ENCODE measurements at places on chromosomes 11 and 22.

DNA sequence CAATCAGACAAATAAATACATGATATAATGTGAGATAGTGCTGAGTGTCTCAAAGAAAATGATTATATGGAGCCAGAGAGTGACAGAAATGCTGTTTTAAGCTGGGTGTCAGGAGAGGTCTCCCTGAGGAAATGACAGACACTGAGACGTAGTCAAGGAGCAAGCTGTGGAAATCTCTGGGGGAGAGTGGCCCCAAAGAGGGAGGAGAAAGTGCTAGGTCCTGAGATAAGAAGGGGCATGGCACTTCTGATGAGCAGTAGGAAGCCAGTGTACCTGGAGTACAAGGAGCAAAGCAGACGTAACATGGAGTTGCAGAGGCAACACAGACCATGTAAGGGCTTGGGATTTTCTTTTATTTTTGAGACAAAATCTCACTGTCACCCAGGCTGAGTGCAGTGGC lies 38.8 kb downstream of the ZNF202 start:
- no peak for DNase-seq

GRCh38 chr22:45997077-45997776 lies 20.3 kb upstream of the WNT7B start:
- no peak for DNase-seq

DNA sequence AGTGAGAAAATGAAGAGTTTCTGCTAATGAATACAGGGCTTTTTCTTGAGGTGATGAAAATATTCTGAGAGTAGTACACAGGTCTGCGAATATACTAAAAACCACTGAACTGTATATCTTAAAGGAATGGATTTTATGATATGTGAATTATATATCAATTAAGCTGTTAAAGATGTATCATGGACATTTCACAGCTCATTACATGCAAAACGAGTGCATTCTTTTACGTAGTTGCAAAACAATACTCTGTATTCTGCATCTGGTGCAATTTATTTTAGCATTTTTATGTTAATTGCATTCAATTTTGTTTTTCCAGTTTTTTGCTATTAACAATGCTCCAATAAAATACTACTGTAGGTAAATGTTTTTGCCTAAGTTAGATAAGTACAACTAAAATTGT lies 411.6 kb downstream of the DYNC2H1 start:
- no peak for DNase-seq

DNA sequence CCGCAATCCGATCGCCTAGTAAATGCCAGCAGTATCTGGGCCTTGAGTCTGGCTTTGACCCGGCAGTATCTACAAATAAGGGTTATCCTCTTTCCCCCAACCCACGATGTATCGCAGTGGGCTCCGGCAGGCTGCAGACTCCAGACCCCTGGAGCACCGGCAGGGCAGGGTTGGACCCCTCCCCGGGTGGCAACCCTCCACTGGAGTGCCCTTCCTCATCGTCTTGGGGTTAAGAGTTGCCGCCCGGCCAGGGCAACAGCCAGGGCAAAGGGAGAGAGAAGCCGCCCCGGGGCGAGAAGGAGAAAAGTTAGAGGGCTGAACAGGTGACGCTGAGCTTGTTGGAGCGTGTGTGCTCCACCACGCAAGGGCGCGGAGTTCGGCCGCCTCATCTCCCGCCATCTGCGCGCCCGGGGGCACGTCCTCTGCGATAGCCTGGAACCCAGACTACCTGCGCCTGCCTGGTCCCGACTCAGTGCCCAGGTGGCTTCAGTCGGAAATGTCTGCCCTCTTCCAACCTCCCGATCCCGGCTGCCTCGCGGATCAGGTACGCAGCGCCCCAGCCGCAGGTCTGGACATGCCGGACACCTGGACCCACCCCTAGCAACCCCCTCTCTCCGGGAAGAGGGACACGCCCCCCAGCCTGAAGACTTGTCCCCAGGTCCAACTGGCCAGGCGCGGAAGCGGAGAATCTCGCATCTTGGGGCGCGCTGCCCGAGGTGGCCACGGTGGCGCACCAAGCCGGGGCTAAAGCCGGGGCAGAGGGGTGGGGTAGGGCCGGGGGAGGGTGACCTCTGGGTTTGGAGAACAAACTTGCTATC lies 1.2 kb downstream of the DSCAML1 start:
- DNase-seq: no peak

- DNase-seq: no peak
Measured at GRCh38 chr11:88303037-88303436, 34.5 kb downstream of the CTSC start.

- no peak for DNase-seq
Measured at GRCh38 chr11:61948505-61948904, 1.6 kb upstream of the BEST1 start.

GRCh38 chr22:28743852-28744251 lies 2.0 kb downstream of the HSCB start:
- DNase-seq: no peak

GRCh38 chr22:47107431-47107830 lies 345.0 kb downstream of the TBC1D22A start:
- DNase-seq: no peak

DNA sequence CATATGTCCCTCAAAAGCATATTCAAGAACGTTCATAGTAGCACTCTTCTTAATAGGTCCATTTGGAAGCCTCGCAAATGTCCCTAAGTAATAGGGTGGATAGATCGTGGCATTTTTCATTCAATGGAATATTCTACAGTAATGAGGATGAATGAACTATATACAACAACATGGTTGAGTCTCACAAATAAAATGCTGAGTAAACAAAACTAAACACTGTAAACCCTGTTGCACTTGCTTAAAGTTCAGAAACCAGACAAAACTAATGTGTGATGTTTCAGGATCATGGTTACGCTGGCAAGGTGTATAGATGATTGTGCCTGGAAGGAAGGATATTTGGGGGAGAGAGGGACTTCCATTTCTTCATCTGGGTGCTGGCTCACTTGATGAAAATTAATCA lies 90.4 kb upstream of the RASSF10 start:
- no peak for DNase-seq

DNA sequence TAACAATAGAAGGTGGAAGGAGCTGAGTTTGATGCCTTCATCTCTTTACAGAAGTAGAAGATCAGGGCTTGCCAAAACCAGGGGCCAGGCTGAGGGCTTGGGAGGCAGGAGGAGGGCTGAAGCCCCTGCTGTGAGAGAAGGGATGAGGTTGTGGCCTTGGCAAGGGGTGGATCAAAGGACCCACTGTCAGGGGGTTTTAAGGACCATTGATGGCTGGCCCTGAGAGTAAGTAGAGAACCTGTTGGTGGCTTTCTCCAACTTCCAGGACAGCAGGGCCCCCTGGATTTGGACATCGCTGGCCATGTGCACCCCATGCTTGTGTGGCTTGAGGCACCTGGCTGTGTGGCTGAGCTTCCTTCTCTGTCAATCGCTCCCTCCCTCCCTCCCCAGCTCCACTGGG lies 927.7 kb downstream of the TBC1D22A start:
- DNase-seq: no peak

- no peak for DNase-seq
Measured at GRCh38 chr22:41915035-41915785, at the start of gene SHISA8. Gene SHISA8 (minus strand): TSS chr22:41915074. CDS start chr22:41914667, 407 bp downstream.

GRCh38 chr11:1557904-1558774 lies 13.9 kb downstream of the DUSP8 start:
- DNase-seq: no peak

- DNase-seq: no peak
Measured at GRCh38 chr11:11279956-11280689, 72.9 kb downstream of the CSNK2A3 start.

DNA sequence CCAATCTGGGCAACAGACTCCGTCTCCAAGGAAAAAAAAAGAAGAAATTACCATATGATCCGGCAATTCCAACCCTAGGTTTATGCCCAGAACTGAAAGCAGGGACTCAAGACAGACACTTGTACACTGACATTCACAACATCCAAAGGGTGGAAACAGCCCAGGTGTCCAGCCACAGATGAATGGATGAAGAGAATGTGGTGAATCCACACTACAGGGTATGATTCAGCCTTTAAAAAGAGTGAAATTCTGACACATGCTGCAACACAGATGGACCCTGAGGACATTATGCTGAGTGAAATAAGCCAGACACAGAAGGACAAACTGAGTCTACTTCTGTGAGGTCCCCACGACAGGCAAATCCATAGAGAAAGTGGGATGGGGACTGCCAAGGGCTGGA lies 43.9 kb downstream of the SGSM3 start:
- no peak for DNase-seq

DNA sequence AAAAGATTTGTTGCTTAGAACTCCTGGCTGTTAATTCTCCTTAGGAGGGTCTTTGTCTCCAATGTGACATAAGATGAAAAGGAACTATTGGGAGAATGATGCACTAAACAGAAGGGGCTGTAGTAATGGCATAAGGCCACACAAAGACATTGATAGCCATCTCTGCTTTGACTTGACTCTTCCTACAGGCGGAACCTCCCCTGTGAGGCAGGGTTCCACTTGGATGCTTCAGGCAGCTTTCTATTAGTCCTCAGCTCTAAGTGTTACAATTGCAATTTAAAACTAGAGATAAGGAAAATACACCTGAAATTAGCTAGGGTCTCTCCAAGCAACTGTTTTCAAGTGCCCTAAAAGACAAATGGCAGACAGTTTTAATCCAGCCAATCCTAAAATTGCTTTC lies 391.6 kb upstream of the CCDC90B start:
- DNase-seq: no peak

DNA sequence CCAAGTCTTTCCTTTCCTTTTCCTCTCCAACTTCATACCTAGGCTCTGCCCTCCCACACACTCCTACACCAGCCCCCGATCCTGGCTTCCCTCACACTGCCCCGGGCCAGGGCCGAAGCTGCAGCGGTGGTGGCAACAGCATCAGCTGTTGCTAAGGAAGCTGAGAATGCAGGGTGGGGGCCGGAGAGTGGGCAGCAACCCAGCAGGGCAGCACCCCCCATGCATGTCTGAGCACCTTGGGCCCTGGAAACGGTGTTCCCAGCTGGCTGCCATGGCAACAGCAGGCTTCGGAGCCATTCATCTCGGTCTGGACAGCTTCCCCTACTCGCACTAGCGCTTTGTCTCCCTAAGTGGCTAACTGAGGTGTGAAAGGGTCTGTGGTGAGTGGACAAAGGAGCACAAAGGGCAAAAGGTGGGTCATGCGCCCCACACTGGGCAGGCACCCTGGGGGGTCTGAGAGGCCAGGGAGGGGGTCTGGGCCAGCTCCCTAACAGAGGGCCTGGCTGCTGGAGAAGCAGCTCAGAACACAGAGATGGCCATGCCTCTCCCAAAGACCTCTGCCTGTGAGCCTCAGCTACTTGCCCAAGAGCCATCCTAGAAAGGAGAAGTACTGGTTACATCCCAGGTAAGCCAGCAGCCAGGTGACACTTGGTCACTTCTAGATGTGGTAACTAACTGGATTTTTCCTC lies 42.1 kb upstream of the JAM3 start:
- DNase-seq: no peak

- DNase-seq: no peak
Measured at GRCh38 chr22:38260761-38261681, 11.8 kb downstream of the TMEM184B start.

DNA sequence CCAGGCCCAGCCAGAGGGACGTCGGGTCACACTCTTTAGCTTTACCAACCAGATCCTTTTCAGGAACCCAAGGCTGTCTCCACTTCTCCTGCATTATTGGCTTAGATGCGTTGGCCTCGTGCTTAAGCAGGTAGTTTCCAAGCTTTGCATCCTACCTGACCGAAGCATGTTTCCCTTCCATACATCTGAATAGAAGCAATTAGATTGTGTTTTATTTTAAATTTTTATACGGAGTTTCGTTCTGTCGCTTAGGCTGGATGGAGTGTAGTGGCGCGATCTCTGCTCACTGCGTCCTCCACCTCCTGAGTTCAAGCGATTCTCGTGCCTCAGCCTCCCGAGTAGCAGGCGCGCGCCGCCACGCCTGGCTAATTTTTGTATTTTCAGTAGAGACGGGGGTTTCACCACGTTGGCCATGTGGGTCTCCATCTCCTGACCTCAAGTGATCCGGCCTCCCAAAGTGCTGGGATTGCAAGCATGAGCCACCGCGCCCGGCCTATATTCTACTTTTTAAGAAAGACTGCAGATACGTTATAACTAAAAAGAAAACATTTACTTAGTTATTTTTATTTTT lies 677 bp downstream of the DYNC2H1 start:
- no peak for DNase-seq

DNA sequence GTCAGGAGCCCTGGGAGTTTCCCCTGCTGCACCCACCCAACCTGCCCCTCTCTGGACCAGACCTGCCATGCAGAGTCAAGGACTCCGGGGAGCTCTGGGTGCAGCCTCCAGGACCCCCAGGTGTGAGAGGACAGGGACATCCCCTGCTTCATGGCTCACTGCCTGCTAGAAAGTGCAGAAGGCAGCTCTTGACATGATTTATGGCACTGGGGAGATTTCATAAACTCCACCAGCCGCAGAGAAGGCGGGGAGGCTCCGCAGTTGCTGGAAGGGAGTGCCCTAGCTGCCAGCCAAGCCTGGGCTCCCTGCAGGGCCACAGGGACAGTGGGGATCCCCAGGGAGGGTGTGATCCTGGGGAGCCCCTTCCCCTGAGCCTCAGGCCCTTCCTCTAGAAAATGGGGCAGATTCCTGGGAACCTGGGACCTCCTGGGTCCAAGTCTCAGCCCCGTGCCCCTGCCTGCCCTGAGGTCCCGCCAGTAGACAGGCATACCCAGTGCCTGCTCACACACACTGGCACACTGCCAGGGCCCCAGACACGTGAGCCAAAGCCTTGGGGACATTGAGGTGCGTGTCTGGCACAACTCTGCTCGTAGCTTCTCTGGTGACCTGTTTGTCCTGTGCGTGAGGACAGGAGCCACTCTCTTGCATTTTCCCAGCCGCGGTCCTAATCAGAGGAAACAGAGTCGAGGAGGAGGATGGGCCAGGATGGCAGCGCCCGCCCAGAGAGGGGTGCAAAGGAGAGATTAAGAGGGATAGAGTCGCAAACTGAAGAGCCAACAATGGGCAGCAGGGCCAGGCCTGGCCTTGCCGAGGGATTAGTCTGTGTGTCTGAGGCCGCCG lies 13.8 kb downstream of the CABP7 start:
- DNase-seq: no peak

DNA sequence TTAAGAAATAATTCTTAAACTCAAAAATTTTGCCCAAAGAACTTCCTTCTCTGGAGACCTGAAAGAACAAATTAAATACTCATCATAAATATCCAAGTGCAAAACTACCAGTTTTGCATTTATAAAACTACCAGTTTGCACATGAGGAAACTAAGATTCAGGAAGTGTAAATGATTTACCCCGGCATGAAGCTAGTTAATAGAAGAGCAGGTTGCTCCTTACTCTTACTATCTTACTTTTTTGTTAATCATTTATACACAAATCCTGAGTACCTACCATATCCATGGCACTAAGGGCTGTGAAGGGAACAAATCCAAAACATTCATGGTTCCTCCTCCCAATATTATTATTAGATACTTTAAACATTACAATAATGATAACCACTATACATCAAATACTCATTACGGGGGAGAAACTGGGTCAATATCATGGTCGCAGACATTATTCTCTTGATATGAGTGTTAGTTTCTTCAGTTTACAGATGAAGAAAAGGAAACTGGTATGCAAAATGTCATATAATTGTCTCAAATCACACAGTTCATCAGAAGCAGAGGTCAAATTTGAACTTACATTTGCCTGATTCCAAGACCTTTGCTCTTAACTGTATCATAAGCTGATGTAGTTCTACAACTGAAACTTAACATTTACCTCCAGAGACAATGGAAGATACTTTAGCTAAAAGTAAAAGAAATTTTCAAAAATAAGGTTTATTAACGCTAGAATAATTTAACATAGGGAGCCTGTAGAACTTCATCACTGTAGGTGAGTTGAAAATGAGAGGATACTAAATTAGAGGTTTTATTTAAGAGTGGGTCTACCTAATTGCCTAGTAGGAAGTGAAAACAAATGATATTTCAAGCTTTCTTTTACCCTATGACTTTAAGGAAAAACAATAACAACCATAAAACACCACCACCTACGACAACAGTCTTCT lies 74.5 kb downstream of the FAM76B start:
- DNase-seq: no peak
